ENCODE measurements at places on chromosomes 16 and 17.

DNA sequence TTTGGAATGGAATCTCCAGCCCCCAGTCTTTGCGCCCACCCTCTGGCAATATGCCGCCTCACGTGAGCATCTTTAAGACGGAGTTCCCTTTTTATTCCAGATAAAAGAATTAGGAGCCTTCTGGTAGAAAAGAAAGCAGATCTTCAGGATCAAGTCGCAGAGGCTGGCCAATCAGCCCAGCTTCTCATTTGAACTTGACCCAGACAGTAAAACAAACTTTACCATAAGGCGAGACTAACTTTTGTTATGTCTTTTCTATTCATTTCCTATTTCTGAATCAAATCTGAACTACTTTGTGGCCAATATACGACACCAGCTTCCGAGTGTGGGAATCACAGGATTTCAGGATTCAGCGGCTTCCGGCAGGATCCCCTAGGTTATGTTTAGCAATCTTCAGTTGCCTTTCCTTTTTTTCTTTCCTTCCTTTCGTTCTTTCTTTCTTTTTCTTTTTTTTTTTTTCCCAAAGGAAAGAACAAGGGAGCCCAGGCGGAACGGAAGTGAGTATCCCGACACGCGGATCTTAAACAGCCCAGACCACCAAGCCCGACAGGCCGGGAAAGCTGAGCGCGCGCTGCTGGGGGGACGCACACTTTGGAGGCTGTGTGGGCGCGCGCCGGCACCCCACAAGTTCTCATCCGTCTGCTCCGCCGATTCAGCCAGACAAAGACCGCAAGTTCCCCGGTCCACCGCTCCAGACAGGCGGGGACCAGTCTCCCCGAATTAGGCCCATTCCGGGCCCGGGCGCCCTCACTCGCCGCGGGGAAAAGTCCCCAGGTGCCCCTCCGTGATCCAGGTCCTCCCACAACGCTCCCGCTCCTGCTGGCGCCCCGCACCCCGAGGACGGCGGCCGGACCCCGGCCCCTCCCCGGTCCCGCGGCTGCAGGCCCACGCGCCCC is 633 bp downstream of the TBC1D16 start:
- peak; percentile 77 for DNase-seq

- no peak for DNase-seq
Observed at GRCh38 chr17:78808163-78808562, 26.1 kb upstream of the CYTH1 start.

- peak; percentile 93 for DNase-seq
Observed at GRCh38 chr16:88619859-88620815, 18.2 kb upstream of the IL17C start.

- DNase-seq: peak; percentile 59
Observed at GRCh38 chr17:49836111-49837030, 11.5 kb downstream of the TAC4 start.

DNA sequence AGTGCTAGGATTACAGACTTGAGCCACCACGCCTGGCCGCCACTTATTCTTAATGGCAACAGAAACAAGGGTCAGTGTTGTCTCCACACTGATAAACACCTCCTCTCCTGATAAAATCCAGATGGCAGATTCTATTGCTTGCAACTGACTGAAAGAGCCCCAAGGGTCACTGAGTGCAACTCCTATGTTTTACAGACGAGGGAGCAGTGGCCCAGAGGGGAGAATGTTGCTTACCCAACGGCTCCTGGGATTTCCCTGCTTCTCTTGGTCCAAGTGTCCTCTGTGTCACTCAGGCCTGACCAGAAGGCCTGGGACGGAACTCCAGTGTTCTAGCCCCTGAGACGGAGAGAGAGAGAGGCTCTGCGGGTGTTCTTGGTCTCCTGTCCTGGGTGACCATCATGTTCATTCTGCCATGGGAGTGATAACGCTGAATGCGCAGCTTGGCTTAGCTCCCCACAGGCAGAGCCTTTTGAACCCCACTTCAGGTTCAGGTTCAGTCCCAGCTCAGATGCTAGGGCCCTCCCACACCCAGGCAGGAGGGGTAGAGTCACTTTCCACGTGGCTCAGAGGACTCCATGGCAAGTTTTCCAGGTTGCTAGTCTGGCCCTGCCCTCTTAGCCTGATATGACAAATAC is 77.3 kb upstream of the NLRP1 start:
- DNase-seq: no peak

- no peak for DNase-seq
Observed at GRCh38 chr16:80500116-80500859, 40.5 kb upstream of the DYNLRB2 start.

DNA sequence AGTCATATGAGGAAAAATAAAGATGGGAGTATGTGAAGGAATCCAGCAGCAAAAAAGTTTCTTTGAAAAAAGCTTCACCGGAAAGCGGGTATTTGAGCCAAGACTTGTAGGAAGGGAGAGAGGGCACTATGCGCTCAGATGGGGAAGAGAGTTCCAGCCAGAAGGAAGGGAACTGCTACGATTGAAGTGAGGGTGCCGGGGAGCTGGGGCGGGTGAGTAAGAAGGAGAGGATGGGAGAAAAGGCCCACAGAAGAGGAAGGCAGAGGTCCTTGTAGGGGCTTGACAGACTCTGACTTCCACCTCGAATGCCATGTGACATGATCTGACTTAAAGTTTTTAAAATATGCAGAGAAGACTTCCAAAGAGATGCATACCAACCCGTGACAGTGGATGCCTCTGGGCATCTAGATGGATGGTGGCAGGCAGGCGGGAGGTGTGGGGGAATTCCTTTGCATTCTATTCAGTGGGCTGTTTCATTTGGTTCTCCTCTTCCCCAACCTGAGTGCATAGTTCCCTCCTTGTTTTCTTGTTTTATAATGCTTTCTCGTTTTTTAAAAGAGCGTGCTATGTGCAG is 44.9 kb downstream of the CDRT4 start:
- no peak for DNase-seq

DNA sequence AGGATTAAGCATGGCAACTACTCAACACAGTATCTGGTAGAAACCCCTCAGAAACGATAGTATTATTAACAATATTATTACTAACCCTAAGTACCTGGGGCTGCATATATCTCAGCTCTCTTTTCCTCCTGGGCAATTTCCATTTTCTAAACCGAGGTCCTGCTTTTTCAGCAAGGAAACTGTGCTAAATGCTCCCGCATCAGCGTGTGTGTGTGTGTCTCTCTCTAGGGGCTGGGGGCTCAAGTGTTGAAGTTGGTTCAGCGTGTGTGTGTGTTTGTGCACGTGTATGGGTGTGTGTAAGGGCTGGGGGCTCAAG is 169.3 kb upstream of the MAF start:
- no peak for DNase-seq

DNA sequence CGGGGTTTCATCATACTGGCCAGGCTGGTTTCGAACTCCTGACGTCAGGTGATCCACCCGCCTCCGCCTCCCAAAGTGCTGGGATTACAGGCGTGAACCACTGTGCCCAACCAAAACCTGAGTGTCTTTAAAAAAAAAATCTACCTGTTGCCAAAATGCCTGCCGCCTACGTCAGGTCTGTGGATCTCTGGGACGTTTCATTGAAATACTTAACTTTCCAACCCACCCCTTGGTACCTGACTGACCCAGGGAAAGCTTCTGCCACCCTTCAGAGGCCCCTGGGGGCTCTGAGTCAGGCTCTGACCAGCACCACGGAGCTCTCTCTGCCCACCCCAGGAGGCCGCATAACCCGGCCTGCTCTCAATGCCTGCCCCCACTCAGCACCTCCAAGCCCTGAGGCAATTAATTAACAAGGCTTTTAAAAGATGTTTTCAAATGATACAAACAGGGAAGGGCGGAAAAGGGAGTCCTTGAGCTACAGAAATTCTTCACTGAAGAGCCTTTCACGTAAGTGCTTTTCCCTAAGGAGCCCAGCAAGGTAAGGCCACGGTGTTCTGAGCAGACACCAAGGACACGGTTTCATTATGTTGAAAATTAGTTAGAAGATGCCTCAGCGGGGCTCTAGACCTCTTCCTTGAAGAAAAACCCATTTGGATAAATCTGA is 29.3 kb upstream of the GSG1L start:
- DNase-seq: no peak

GRCh38 chr17:27578718-27579085 is 52.3 kb upstream of the LGALS9 start:
- DNase-seq: peak; percentile 75

- no peak for DNase-seq
Observed at GRCh38 chr16:16007743-16008111, 58.3 kb downstream of the ABCC1 start.

- no peak for DNase-seq
Observed at GRCh38 chr17:39073916-39074315, 77.5 kb downstream of the PLXDC1 start.

DNA sequence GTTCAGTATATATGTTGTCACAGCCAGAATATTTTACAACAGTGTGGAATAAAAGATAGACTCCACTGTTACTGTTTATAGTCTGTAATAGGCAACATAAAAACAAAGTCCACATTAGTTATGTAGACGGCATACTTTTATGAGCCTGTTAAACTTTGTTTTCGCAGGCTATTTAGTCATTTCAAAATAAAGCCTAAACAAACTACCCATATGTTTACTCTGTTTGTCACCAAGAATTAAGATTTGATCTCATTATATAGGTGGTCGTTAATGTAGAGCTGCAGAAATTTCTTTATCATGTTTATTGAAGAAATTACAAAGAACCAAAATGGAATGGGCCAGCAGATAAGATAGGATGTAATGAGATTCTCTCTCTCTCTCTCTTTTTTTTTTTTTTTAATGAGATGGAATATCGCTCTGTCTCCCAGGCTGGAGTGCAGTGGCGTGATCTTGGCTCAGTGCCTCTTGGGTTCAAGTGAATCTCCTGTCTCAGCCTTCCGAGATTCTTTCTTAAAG is 943.8 kb upstream of the SOX9 start:
- DNase-seq: no peak

GRCh38 chr16:16052916-16053315 is 103.5 kb downstream of the ABCC1 start:
- peak; percentile 86 for DNase-seq

- peak; percentile 95 for DNase-seq
Observed at GRCh38 chr16:68993885-68994284, 111.6 kb upstream of the HAS3 start.

GRCh38 chr17:177155-177554 is 4.3 kb downstream of the DOC2B start:
- no peak for DNase-seq

DNA sequence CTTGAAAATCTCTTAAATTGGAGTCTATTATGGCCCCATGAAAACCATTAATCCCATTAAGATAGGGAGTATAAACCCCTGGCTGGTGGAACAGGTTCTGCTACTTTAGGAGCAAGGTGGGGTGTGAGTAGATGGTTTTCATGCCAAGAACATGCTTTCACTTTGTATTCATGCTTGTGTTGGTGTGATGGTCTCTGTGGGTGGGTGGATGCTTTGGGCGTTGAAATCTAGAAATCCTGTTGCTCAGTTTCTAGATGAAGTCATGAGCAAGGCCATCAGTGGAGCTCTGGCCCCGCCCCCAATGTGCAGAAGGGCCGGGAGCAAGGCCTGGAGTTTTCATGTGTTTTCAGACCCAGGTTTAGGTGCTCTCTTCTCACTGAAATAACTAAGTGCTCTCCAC is 20.1 kb downstream of the PLD6 start:
- DNase-seq: peak; percentile 33
